ENCODE measurements at places on chromosomes 4 and X.

DNA sequence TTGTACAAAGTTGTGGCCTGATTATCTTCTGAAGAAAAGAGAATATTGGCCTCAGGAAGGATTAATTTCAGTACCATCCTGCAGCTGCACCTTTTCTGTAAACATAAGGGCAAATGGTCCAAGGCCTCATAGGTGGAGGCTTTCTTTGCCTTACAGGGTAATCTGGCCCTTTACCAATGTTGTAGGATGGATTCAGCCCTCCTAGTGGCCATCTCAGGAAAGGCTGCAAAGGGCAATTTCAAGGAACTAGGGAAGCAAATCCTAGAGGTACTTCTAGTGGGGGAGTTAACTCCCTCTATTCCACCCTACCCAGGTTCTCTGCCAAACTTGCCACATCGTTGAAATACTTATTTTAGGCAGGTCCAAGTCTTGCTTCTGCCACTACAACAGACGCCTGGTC lies 57.6 kb downstream of the UGT2B11 start:
- no peak for DNase-seq

DNA sequence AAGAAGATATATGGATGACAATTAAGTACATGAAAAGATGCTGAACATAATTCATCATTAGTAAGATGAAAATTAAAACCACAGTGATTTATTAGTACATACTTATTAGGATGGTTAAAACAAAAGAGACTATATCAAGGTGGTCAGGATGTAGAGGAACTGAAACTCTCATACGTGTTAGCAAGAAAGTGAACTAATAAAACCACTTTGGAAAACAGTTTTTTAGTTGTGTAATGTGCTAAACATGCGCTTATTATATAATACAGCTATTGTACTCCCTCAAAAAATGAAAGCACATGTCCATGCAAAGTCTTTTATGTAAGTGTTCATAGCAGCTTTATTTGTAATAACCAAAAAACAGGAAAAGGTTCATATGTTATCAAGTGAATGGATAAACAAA lies 89.9 kb upstream of the KCTD8 start:
- DNase-seq = no peak

GRCh38 chr4:8860892-8861575 lies 10.6 kb downstream of the HMX1 start:
- DNase-seq = no peak

DNA sequence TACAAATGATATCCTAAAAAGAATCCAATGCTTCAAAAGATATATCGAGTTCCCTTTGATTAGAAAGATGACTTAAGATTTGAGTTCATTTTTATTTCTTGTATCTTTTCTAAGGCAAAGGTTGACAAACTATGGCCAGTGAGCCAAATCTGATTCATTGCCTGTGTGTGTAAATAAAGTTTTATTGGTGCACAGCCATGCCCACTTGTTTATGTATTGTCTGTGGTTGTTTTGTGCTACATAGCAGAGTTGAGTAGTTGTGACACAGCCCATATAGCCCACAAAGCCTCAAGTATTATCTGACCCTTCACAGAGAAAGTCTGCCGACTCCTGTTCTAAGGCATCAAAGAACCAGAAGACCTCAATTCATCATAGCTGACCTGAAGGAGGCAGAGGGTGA lies 32.2 kb upstream of the EIF1AX start:
- DNase-seq = no peak

DNA sequence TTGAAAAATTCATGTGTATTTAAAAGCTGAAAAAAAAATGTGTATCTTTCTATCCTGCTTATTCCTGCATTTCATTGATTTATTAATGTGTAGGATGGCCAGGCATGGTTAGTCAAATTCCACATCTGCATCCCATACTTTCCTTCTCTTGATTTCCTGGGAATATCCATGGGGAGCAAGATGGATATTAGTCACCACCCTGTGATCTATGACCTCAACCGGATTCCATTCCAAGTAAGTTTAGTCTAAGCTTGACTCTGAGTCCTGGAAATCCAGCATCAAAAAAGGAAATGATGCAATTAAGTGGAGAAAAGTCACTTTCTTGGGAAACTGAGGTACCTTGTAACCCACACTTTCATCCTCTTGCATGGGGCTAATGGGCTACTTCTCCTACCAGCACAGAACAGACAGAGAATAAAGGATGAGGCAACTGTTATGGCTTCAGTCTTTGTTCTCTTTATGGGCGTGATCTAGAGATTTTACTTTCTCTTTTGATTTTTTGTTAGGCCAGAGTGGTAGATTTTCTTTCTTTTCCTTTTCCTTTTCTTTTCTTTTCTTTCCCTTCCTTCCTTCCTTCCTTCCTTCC lies 17.1 kb upstream of the BEX4 start:
- no peak for DNase-seq

Data from stimulated activated CD8-positive, alpha-beta memory T cell treated with anti-CD3 and anti-CD28 coated beads, Interleukin-7, amount 100 ng/mL, for 24 hours (primary cell).